KBM-7 (cell line): ENCODE measurements at places on chromosomes 11 and 22.
A peak's percentile ranks its signal among the peaks of the same experiment; 100 is the strongest.

- DNase-seq: no peak
Measured at GRCh38 chr11:68857037-68857586, 15.4 kb upstream of the CPT1A start.

- DNase-seq: no peak
Measured at GRCh38 chr11:100232006-100232405, 455.1 kb upstream of the ARHGAP42 start.

- peak; percentile 11 for DNase-seq
Measured at GRCh38 chr22:30890686-30891442, 77.7 kb downstream of the MORC2 start.

- DNase-seq: no peak
Measured at GRCh38 chr22:50227579-50228215, 17.1 kb downstream of the TUBGCP6 start.

- no peak for DNase-seq
Measured at GRCh38 chr22:28837640-28838039, 37.3 kb upstream of the XBP1 start.

DNA sequence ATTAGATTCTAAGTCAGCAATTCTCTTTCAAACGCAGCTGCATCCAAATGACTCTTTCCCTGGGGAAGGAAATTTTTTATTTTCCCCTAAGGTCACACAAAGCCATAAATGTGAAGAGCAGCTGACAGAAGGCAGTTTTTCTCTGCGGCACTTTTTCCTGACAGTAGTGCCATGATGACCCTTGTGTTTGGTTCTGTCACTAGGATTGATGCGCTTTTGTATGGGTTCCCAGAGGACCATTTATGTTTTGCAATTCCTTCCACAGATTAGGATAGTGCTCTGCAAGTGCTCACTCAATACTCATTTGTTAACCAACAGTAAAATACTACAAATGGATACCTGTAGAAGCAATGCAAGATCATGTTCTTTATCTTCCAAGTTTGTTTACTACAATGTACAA lies 359.6 kb upstream of the CTSC start:
- no peak for DNase-seq

GRCh38 chr11:109902764-109903433 lies 190.3 kb upstream of the ZC3H12C start:
- DNase-seq: no peak

GRCh38 chr22:28716686-28717085 lies 24.9 kb downstream of the CHEK2 start:
- no peak for DNase-seq

DNA sequence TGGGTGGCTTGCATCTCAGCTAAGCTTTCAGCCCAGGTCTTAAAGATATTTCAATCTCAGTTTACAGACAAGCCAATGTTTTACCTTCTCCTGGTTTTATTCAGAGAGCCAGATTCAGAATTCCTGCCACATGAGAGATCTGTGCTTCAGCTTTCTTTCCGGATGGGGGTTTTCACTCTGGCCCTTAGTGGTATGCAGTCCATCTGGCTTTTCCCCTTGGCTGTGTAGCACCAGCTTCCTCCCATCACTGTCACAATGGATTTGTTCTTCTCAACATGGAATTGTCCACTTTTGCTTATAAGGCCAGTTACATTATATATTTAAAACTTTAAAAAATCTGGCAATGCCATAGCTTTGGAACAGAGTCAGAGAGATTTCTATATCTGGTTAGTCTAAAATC lies 303.9 kb downstream of the ETS1 start:
- no peak for DNase-seq

DNA sequence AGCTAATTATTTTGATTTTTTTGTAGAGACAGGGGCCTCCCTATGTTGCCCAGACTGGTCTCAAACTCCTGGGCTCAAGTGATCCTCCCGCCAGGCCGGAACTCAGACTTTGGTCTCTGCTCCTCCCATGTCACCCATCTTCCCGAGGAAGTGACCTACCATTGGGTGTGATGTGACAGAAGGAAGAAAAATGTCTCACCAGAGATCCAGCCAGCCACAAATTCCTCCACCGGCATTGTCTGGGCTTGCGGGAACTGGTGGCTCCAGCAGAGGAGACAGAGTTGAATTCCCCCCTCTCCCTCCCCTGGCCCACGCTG lies 772 bp downstream of the SLC25A45 start:
- DNase-seq: no peak

DNA sequence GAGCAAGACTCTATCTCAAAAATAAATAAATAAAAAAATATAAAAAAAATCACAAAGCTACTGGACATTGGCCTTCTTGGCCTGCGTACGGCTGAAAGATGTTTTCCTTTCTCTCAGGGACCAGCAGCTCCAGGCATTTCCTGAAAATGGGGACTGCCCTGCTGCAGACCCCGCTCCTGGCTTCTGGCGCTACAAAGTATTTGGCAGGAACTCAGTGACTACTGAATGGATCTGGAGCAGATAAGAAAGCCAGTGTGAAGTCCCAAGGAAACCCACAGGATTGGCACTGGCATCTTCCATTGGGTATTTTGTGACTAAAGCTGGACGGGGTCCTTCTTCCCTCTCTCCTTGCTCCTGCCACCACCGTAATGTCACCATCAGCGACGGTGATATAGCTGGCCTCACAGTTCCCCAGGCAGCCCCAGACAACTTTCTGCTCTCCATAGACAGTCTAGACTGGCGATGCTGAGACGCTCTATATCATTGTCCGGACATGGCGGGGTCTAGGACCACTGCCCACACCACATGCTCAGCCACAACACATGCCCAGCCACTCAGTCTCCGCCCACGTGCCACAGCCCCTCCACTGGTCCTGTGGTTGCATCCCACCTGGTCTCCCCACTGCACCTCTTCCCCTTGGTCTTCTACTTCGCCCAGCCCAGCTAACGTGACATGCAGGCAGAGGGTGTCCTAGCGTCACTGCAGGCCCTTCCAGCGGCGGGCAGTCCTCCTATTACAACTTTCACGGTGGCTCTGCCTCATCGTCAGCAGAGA lies 22.7 kb upstream of the YPEL1 start:
- no peak for DNase-seq

- no peak for DNase-seq
Measured at GRCh38 chr11:116193321-116194131, 579.3 kb downstream of the BUD13 start.

GRCh38 chr11:1693327-1694063 lies 3.5 kb upstream of the KRTAP5-6 start:
- DNase-seq: peak; percentile 87

GRCh38 chr22:23904573-23905254 lies 10.5 kb downstream of the MIF start:
- no peak for DNase-seq

- peak; percentile 79 for DNase-seq
Measured at GRCh38 chr22:23591201-23591791, 11.2 kb upstream of the IGLL1 start.

GRCh38 chr11:92383430-92383829 lies 158.8 kb downstream of the FAT3 start:
- no peak for DNase-seq

DNA sequence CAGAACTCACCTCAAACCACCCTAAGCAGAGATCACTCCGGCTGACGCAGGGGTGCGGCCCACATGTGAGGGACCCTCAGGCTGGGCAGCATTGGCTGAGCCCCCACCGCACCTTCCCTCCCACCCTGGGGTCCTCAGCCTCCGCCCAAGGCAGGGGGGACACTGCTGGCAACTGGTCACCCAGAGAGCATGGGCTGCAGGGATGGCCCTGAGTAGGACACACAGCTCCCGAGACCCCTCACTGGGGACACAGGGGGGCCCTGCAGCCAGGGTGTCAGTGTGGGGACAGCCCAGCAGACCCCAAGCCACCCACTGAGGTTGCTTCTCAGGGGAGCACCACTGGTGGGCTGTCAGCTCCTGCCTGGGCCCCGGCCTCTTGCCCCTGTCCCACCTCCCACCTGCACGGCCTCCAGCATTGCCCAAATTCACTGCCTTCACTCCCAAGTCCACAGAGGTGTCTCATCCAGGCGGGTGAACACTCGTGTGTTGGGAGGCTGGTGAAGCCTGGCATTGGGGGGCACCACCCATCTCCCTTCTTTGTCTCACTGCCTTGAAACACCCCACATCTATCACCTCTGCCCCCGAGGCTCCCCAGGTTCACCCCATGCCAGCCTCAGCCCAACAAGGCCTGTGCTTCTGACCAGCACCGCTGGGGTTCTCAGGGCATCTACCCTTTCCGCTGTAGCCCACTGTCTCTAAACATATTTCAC lies 4.7 kb downstream of the C11orf21 start:
- no peak for DNase-seq

- DNase-seq: no peak
Measured at GRCh38 chr11:114132944-114133394, 73.5 kb downstream of the ZBTB16 start.

GRCh38 chr11:108224911-108225786 lies 2.3 kb downstream of the ATM start:
- peak; percentile 79 for DNase-seq

DNA sequence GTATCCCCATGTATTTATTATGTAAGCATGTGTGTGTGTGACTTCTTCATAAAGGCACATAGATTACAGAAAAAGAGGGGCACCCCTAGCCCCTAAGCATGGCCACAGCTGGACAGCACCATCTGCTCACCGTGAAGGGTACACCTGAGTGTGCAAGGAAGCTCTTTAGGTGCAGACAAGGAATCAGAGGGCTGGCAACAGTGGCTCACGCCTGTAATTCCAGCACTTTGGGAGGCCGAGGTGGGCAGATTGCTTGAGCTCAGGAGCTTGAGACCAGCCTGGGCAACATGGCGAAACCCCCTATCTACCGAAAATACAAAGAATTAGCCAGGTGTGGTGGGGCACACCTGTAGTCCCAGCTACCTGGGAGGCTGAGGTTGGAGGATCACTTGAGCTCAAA lies 56.3 kb downstream of the DGCR2 start:
- no peak for DNase-seq

GRCh38 chr11:44005063-44005701 lies 42.6 kb upstream of the ACCSL start:
- no peak for DNase-seq

GRCh38 chr11:75597636-75598035 lies 35.6 kb downstream of the SERPINH1 start:
- peak; percentile 56 for DNase-seq

- no peak for DNase-seq
Measured at GRCh38 chr11:120401506-120401905, 65.3 kb downstream of the ARHGEF12 start.
